ENCODE measurements at places on chromosomes 7 and 10.

- DNase-seq = no peak
Observed at GRCh38 chr10:55627501-55628051, 733.5 kb downstream of the ZWINT start.

DNA sequence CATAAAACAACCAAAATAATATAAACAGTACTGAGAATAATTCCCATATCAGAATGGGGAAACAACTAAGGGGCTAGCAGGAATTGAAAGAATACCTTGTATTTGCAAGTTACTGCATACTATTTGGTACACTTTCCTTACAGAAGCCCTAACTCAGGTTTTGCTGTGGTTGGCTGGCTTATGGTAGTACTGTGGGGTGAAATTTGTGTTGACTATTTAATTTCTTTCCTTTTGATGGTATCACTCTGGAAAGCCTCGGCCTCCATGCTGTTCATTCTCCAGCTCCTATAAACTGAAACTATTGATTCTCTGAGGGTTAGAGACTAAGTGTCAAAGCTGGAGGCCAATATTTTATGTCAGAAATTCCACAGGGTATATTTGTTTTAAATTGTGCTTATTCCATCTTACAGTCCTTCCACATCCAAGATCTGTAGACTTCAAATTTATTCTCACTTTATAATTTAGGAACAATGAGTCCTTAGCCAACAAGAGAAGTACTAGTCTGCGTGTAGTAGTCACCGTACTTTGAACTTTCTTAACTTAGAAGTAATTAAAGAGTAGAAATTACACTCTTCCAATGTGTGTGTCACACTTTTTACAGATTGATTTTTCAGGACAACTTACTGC lies 13.4 kb downstream of the SKIDA1 start:
- no peak for DNase-seq

DNA sequence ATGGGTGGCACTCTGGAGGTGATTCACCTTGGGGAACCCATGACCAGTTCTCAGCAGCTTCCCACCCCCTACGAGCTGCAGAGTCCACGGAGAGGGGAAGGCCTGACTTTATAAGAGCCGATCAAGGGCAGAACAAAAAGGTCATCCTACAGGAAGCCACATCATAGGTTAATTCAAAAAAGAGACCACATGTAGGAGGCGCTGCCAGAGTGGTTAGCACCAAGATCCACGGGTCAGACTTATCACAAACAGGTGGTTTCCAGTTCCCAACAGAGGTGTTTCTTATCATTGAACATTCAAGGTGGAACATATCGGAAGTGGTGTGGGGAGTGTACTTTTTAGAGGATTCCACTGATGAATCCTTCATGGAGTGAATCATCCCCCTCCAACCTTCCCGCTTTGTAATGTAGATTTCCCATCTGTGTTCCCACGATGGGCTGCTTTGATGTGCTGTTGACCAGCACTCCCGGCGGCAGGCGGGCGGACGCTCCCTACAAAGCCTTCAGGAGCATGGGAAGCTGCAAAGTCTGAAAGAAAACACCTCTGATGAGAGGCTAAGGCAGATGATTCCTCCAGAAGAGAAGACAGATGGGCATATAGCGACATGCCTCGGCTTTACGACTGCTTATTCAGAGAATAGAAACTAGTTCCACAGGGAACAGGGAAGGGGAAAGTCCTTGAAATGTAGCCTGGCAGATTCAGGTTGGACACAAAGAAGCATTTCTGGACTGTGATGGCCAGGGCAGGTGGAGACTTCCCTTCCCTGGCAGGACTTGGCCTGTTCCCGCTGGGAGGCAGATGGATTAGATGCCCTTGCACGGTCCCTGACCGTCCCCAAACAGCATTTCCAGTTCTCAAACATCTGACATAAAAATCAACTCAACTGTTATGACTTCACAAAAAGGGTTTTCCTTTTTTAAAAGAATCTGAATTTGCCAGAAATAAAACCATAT lies 66.5 kb downstream of the AFAP1L2 start:
- no peak for DNase-seq

GRCh38 chr10:76082956-76083355 lies 651.5 kb downstream of the LRMDA start:
- DNase-seq = no peak

DNA sequence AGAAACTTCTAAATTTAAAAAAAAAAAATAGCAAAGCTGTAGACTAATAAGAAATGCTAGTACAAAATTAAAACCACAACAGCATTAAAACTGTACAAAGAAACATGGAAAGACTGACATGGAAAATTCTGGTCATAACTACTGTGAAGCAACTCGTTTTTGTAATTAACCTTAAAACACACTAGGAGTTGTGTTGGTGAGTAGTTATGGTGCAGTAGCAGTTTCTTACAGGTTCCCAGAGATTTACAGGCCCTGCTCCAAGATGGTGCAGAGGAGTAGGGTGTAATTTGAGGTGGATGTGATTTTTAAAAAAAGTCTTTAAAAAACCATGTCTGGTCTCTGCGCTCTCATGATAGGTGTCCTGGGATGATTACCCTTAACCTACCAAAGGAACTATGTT lies 31.0 kb downstream of the TNKS2 start:
- no peak for DNase-seq

GRCh38 chr7:83782628-83783027 lies 133.7 kb upstream of the SEMA3E start:
- no peak for DNase-seq

- peak; percentile 19 for DNase-seq
Observed at GRCh38 chr7:98568891-98569290, 48.2 kb upstream of the NPTX2 start.

GRCh38 chr10:103350175-103350516 lies 794 bp downstream of the PCGF6 start:
- no peak for DNase-seq

DNA sequence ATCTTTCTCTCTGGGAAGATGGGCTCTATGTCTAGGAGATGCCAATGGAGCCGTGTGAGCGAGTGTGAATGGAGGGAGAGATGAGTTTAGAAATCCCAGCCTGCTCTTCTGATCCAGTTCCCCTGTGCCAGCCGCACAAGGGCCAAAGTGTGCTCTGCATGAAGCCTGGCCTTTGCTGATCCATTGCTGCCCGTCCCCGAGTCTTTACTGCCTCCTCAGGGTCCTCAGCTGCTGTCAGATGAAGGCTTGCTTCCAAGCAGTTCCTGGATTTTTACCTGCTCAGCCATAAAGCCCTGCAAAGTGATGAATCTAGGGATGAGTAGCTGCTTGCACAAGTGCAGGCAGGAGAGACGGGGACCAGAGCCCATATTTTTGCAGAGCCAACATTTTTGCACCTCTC lies 115.9 kb downstream of the ZMIZ1 start:
- DNase-seq = no peak

GRCh38 chr10:3780021-3780770 lies 4.8 kb downstream of the KLF6 start:
- no peak for DNase-seq

DNA sequence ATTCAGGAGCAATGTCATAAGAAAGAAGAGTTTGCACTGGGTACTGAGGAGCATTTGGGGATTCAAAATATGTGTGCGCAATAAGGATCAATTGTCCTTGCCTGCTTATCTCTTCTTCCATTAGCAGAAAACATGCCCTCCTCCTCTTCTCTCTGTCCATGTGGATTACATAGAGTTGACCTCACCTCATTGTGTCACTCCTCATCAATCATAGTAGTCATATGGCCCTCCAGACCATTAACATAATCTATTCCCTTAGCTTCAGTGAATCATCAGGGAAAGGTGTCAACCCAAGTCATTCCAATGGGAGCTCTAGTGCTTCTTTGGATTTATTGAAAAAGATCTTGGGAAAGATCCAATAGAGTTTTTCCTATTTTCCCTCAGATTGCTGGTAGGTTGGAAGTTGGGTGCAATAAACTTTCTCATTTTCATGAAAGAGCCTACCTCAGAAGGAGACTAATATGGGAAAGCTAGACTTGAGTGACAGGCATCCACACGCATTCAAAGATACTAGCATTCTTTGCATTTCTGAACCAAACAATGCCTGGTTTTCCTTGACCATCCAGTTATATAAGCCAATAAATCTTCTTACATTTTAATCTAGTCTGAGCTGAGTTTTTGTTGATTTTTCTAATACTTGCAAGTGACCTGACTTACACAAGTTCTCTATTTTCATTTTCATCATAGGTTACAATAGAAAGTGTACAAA lies 71.5 kb upstream of the FAM13C start:
- DNase-seq = no peak

DNA sequence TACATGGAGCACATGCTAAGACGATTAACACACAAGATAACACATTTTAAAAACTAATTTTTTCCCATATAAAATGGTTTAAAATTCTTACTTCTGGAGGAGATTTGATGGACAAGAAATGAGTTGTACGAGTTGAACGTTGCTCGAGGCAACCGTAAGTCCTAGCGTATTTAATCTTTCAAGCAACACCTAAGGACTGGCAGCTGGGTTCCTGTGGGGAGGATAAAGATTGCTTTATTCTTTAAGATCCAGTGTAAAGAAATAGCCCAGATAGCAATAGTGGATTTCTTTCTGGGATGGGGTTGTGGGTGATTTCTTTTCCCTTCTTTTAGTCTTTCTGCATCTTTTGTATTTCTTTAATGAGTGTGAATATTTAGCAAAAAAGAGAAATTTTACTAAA lies 9.8 kb downstream of the TBXAS1 start:
- no peak for DNase-seq

DNA sequence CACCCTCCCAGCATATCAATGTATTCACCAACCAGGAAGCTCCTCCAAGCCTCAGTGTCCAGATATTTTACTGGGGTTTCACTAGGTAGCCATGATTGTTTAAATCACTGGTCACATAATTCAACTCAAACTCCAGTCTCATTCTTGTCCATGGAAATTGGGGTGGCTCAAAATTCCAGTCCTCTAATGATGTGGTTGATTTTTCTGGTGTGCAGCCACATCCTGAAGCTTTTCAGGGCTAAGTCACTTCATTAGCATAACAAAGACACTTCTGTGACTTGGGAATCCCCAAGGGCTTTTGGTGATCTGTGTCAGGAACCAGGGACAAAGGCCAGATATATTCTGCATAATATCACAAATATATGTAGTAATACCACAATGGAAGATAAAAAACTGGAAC lies 786.9 kb upstream of the IGFBP3 start:
- DNase-seq = no peak

- no peak for DNase-seq
Observed at GRCh38 chr10:63084690-63085382, 48.3 kb upstream of the NRBF2 start.

DNA sequence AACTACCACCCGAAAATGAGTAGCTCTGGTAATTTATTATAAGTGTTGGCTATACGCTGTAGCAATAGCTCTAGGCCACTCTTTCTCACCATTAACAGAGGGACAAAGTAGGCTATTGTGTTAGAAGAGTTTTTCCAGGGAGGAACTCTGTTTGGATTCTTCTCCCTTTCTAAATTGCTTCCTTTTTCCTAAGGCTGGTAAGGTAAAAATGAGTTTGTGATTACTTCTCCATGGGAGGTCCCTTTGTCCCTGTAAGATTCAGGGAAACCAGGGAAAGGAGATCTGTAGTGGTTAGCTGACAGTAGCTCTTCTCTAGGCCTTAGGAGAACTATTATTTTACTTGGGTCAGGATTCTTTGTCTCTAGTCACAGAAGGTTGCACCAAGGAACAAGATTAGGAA lies 23.2 kb upstream of the SEMA3E start:
- no peak for DNase-seq

DNA sequence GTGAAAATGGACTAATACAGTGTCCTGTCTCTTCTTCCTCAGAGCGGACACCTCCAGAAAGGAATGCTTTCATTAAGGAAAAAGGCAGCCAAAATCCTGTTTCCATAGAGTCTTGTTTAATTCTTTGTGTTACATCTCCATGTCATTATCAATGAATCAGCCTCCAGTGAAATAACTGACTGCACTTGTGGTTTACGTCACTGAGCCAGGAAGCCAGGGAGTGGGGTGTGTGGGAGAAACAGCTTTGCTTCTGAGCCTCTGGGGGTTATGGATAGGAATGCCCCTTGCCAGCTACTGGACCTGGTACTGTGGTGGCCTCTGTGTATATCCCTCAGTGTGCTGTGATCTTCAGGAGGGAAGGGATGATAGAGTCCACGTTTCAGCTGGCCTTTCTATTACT lies 416.8 kb downstream of the GALNT17 start:
- no peak for DNase-seq

Measured in NCI-H748 treated with DMSO at 0.1 percent for 48 hours (cell line).